ENCODE measurements at places on chromosomes 13 and 19.

GRCh38 chr13:109058087-109058486 lies 428.7 kb downstream of the MYO16 start:
- no peak for DNase-seq

DNA sequence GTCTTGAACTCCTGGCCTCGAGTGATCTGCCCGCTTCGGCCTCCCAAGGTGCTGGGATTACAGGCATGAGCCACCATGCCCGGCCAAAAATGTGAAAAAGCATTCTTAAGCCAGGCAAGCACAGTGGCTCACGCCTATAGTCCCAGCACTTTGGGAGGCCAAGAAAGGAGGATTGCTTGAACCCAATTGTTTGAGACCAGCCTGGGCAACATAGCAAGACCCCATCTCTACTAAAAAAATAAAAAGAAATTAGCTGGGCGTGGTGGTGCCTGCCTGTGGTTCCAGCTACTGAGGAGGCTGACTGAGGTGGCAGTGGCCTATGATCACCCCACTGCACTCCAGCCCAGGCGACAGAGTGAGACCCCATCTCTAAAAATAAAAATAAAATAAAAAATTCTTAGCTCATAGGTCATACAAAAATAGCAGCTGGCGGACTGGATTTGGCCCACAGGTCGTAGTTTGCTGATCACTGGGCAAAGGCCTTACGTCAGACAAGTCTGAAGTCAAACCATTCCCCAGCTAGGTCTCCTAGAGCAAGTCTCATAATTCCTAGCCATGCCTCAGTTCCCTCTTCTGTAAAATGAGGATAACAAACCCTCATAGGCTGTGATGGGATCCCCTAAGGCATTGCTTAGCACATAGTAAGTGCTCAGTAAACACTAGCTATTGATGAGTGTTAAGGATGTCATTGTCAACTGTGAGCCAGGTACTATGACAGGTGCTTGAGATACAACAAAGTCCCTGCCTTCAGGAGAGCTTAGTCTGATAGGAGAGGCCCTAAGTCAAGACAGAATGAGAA lies 36.0 kb downstream of the INSR start:
- no peak for DNase-seq

- no peak for DNase-seq
Observed at GRCh38 chr13:99341969-99342722, 34.9 kb upstream of the GPR183 start.

- no peak for DNase-seq
Observed at GRCh38 chr19:34276614-34277013, 22.3 kb downstream of the GARRE1 start.

- DNase-seq: no peak
Observed at GRCh38 chr19:23519031-23519430, 123.8 kb upstream of the ZNF91 start.

- DNase-seq: no peak
Observed at GRCh38 chr13:49292742-49293486, 45.2 kb downstream of the CDADC1 start.

DNA sequence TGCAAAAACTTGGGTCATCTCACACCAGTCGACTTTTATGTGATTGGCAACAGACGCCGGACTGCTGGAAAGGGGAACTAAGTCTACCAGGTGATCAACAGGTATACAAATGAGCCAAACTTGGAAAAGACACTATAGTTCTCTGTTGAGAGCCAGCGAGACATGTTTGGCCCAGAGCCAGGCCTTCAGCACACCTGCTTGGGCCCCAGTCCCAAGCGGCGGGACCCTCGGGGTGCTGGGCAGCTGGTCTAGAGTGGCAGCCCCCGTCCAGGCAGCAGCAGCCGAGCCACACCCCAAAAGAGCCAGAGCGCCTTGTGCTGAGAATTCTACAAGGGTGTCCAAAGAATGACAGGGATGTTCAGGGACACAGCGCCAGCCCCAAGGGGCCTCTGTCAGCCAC lies 28.0 kb downstream of the NAXD start:
- no peak for DNase-seq

DNA sequence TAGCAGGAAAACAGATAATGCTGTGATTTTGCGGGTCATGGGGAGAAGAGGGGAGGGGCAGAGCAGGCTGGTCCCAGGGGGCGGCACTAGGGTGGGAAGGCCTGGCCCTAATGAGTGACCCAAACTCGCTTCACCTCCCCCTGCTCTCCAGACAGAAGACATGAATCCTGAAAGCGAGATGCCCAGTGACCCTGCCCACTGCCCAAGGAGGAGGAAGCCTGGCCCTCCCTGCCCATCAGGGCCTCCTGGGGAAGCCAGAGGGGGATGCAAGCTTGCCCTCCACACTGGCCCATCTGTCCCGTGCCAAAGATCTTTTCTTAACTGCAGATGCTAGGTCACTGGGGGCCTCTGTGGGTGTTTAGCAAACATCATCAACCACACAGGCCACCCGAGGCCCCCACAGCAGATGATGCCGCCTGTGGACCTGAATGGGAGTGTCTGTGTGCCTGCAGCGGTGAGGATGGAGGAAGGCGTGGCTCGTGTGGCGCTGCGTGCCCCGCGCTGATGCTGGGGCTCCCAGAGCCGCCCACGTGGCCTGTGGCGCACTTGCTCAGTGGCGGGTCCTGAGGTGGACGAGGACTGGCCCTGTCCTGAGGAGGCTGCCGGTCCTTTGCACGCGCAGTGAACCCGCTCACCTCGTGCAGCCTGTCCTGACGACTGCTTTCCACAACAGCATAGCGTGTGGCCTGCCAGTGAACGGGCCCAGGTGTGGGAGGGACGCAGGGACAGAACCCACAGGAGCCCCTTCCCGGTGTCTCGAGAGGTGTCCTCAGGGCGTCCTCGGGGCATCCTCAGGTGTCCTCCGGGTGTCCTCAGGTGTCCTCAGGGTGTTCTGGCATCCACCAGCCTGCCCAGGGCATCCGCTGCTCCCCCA lies 80.5 kb upstream of the MCF2L start:
- DNase-seq: no peak

DNA sequence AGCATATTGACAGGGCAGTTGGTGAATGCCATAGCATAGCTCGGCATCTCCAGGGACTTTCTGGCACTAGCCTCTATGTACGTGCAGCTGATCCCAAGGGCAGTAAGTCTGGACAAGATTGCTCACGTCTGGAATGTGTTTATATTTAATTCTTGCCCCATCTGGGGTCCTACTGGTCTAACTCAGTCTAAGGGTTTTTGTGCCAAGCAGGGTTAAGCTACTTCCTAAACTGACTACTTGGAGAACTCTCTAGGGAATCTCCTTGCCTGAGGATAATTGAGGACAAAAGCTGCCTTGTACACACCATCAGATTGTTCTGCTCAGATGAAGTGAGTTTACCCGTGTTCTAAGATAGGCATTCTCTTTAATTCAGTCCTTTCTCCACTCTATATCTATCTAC lies 358.1 kb downstream of the MYO16 start:
- DNase-seq: no peak

GRCh38 chr19:58002384-58003173 lies at the start of gene ZNF606:
Gene ZNF606 (minus strand): TSS chr19:58002820. CDS start chr19:58001319, 1,501 bp downstream.
- DNase-seq: peak; percentile 85

DNA sequence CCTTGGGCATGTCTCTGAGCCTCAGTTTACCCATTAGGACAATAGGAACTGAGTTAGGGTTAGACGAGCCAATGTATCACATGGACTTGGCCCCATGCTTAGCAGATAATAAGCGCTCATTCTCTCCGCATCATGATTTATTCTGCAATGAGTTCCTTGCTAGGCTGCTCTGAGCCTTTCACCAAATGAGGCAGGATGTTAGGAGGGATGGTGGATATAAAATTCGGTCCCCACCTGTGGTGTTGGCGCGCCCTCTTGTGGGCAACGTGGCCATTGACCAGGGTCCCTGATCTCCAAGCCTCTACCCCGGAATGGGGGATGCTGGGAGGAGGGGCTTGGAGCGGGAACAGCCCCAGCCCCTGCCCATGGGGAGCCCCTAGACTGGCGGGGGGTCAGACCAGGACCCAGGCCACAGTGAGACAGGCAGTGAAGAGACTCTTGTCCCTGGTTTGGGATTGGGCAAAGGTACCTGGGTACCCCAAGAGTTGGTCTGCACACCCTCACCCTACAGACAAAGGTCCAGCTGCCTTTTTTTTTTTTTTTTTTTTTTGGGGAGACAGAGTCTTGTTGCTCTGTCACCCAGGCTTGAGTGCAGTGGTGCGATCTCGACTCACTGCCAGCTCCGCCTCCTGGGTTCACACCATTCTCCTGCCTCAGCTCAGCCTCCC lies 43.9 kb downstream of the CERS4 start:
- DNase-seq: peak; percentile 73

DNA sequence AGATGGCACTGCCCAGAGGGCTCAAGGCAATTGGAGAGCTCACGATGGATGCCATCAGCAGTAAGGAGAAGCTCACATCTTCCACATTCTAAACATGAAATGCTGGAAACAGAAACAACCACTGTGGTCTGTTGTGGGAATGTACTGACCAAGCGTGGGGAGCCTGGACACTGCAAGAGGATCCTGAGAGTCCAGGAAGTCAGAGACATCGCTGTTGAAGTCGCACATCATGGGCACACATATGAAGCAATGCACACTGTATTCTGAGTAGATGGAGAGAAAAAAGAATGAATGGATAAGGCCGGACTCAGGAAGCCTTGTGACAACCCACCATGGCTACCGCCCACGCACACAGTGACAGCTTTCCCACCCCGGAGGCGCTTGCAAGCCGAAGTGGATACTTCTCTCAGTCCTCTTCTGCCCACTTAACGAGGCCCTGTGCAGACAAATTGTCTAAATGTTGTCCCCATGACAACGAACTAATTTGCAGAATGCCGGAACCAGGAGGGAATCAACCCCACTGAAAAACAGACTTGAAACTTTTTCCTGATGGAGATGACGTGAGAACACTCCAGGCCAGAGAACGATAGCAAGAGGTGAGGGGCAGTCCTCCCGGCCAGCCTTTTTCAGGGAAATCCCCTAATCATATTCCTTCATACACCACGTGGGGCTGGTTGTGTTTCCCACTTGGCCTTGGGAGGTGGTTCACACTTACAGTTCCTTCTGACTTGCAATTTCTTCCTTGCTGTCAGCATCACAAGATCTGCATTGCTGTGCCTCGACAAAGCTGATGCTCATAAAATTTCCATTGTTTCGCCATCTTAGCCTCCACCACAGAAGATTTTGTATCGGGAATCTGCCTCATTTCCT lies 109.6 kb upstream of the SERP2 start:
- no peak for DNase-seq

DNA sequence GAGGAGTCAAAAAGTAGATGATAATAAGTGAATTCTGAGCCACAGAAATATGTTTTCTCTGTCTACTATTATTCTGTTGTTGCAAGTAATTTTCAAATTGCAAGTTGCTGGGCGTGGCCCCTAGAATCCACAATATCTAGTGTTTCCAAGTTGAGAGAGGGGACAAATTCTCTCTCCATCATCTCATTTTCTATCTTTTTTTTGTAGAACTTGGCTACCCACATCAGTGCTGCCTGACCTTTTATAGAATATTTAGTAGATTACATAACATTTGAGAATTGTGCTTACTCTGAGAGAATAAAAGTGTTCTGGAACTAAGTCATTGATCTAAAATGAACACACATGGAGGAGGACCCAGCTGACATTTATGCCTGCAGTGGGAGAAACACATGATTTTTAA lies 110.9 kb upstream of the CSNK1A1L start:
- no peak for DNase-seq

DNA sequence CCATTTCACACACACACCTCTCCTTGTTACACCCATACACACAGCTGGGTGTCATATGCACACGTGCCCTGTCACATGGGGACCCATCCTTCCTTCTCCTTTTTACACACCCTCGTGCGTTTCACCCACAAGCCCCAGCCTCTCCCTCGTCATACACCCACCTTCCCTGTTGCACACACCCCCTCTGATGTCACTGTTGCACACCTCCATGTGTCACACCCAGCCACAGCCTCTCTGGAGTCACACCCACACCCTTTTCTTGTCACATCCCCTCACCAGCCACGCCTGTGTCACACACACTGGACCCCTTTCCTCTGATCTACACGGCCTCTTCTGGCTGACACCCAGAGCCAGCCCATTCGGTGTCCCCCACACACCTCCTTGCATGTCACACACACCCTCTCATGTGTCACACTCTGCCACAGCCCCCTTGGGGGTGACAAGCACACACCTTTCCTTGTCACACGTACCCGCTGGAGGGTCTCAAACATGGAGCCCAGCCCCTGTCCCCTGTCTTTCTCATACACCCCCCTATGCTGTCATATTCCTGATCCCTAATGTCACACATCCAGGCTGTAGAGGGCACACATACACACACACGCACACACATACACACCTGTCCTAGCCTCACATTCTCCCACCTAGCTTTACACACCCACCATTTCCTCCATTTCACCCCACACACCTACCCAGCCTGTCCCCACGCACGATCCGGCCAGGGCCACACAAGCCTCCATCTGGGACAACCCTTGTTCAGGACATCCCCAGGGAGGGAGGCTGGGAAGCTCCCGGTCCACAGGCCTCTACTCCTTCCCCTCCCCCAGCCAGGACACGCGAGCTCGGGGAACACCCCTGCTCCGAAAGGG lies 1.4 kb downstream of the NOVA2 start:
- DNase-seq: no peak

DNA sequence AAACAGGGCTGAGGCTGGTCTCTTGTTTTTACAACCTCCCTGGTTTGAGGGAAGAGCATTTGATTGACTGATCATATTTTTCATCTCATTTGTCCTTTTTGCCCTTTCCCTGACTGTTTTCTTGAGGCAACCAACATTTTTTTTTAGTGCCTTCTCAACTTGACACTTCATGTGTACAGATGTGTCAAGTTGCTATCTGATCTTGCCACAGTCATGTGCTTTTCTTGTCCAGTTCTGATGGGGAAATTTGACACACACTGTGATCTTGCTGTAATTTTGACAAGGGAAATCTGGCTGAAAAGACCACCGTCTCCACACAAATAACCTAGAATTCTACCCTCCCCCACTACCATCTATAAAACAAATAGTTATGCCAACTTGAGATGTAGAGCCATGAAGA lies 329.6 kb downstream of the KCTD12 start:
- DNase-seq: no peak

DNA sequence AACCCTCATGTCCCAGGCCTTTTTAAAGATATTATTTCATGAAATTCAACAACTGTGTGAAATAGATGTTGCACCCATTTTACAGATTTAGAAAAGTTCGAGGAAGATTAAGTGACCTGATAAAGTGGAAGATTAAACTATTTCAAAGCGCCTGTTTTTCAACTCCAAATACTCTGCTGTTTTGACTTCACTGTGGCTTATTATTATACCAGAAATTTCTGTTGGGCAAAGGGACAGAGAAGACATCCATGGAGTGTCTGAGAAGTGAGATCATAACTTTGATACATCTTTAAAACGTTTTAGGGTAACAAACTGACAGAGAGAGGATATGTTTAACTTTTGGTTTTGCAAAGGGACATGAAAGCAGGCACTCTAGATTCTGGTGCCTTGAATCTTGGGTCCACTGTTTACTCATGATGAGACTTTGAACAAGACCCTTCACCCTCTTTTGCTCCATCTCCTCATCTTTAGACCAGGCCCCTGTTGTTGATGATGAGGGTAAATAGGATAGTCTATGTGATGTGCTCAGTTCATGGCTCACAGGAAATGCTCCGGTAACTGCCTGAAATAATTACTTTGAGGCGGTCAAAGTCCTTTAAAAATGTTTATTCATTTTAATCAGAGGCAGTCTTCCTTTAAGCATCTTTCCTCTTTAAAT lies 55.4 kb downstream of the RFC3 start:
- no peak for DNase-seq

- DNase-seq: no peak
Observed at GRCh38 chr13:46468570-46469463, 81.8 kb upstream of the RUBCNL start.

- no peak for DNase-seq
Observed at GRCh38 chr19:30407068-30407709, 35.0 kb downstream of the ZNF536 start.
